Left renal pelvis (tissue), 4 donors: ENCODE measurements at places on chromosomes 12 and 14.

DNA sequence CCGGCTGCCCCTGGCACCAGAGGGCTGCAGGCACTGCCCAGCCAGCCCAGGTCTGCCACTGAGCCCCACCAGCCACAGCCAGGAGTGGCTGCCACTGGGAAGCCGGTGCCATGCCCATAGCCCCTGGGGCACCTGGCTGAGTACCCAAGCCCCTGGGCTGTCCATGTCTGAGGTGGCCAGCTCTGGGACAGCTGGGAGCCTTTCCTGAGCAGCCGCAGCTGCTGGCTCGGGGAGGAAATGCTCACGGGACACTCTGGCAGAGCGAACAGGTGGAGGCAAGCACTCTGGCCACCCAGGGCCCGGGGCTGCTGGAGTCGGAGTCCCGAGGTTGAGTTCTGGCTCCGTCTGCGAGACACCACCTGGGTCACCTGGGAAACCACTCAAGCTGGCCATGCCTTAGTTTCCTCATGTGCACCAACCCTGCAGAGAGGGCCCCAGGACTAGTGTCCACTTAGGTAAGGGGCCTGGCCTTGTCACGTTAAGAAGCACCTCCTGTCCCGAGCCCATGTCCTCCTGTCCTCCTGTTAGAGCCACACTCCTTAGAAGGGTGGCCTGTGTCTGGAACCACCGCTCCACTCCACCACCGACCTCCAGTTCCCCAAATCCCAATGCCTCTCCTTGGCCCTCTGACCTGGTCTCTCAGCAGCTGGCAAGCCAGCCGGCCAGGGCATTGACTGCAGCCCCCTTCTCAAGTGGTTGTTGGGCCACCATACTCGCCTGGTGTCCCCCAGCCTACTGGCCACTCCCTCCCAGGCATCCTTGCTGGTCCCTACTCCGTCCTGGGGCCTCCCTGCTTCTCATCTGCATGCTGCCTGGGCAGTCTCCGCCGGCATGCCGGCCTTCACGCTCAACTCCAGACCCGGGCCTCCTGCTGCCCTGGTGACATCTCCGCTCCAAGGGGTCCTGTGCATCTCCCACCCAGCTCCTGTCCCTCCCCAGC lies 45.3 kb downstream of the BEGAIN start:
- no peak for DNase-seq

DNA sequence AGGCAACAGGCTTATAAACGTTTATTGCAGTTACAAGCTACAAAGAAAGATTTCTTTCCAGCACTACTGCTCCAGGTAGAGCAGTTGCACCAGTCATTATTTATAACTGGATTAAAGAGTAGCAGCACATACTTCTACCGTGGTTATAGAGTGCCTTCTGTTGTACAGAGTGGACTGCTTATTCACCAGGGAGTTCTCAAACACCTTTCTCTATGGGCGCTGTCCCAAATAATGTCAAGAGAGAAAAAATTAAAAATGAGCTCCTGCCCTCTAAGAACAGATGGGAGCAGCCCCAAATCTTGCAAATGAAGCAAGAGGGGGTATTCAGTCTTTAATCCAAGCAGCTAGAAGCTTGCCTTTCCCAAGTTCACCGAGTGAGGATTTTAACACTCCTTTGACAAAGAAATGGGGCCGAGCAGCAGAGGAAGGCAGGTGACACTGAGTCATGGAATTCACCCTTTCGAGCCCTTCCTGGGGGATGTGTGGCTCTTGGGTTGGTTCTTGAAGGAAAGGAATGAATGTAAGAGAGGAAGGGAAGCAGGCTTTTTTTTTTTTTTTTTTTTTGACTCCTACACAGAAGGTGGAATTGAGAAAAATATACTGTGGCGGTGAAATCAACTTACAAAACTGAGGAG lies 181.2 kb downstream of the PRKCH start:
- DNase-seq, result no peak

DNA sequence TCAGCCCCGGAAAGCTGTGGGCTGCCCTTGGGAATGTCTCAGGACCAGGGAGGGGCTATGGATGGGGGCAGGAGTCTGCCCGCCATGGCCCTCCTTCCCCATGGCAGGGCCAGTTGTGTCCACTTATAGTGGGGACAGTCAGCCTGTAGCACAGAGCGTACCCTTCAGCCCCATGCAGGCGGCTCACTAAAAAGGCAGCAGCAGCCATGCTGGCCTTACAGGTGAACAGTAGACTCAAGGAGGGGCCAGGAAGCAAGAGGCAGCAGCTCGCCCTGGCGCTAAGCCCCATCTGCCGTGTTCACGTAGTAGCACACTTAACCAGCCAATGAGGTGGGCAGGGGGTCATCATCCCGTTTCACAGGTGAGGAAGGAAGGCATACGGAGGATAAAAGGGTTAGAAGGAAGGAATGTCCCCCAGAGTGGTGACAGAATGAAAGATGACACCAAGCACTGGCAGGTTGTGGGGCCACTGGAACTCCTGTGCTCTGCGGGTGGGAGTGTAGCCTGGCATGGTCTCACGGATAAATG lies 52.7 kb downstream of the FAM222A start:
- DNase-seq, result no peak

DNA sequence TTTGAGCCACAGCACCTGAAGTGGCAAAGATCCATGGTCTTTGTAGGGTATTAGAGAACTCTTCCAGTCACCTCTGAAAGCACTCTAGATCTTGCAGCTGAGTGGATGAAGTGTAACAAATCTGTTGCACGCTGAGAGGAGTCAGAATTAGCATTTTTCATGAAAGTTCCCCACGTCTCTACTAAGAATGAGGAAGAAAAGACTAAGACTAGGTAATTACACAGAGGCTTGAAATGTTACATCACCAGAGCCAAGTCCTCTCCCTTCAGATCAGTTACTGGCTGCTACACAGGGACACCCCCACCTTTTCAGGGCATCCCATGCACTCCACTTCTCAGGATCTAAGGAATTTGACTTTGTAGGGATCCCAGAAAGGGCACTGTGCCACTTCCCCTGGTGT lies 98.6 kb upstream of the FKBP4 start:
- DNase-seq, result no peak

- no peak for DNase-seq
Measured at GRCh38 chr12:26599096-26599695, 233.8 kb downstream of the ITPR2 start.

DNA sequence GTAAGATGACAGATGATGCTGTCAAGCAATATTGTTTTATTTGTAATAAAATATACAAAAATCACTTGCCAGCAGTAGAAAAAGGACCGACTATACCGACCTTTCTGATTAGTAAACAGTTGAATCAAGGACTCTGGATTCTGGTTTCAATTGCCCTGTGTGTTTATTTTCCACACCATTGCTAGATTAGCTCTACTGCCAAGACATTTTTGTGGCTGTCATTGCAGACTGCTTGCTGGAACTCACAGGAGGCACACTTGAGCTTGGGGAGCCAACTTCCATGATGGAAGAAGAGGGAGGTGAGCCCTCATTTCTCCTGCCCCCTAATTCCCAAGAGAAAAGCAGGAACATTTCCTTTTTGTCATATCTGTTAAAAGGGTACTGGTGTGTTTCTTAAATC lies 51.3 kb downstream of the MAPKAPK5 start:
- DNase-seq, result no peak

DNA sequence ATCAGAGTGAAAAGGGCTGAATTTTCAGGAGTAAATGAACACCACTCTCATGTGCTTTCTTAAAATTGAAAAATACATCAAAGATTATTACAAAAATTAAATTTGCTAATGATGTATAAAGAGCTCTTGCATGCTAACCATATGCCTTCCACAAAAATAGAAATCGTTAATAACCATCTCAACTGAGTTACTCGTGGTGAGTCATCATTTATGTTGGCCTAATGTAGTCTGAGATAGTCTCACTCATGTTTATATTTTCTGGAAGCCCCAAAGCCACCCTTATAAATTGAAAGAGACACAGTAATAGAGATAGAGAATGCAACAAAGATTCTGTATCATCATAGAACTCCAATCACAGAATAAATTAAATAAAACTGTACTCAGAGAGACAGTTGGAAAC lies 131.2 kb downstream of the KCNH5 start:
- DNase-seq, result no peak

DNA sequence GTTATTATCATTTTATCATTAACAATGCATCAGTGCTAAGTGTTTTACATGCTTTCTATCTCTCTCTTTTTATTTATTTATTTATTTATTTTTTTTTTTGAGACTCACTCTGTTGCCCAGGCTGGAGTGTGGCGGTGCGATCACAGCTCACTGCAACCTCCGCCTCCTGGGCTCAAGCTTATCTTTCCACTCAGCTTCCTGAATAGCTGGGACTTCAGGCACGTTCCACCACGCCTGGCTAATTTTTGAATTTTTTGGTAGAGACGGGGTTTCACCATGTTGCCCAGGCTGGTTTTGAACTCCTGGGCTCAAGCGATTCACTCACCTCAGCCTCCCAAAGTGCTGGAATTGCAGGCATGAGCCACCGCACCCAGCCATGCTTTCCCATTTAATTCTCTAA lies 3.9 kb upstream of the BTG1 start:
- no peak for DNase-seq

GRCh38 chr14:24277071-24277470 lies 5.7 kb upstream of the RABGGTA start:
- no peak for DNase-seq

GRCh38 chr14:51650716-51651387 lies 858 bp upstream of the FRMD6 start:
- DNase-seq, result no peak

DNA sequence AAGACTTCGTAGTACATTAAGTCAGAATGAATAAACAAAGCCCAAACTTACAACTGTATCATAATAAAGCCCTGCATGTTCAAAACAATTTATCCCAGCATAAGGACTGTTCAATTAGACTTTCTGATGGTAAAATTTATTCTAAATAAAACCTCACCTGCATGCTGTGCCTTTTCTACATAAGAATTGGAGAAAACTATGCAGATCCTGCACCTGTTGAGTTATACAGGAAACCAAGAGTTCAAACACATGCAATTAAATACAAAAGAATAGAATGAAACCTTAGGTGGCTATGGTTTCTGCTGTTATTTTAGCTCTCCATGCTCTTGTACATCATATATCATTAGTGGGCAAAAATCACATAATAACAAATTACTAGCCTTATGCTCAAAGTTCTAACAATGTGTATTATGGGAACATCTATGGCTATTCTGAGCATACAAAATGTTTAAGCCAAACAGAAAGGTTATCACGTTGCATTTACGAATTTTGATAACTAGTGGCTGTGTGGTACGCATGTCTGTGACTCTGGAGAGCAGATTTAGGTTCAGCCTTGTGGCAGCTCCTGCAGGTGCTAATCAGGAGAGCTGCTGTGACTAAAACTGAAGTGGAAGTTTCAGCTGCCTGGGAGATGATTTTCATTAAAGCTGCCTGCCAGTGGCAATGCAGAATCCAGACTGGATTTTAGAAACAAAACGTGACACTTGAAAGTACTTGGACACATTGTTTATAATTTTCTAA lies 36.1 kb upstream of the LRFN5 start:
- DNase-seq, result no peak

DNA sequence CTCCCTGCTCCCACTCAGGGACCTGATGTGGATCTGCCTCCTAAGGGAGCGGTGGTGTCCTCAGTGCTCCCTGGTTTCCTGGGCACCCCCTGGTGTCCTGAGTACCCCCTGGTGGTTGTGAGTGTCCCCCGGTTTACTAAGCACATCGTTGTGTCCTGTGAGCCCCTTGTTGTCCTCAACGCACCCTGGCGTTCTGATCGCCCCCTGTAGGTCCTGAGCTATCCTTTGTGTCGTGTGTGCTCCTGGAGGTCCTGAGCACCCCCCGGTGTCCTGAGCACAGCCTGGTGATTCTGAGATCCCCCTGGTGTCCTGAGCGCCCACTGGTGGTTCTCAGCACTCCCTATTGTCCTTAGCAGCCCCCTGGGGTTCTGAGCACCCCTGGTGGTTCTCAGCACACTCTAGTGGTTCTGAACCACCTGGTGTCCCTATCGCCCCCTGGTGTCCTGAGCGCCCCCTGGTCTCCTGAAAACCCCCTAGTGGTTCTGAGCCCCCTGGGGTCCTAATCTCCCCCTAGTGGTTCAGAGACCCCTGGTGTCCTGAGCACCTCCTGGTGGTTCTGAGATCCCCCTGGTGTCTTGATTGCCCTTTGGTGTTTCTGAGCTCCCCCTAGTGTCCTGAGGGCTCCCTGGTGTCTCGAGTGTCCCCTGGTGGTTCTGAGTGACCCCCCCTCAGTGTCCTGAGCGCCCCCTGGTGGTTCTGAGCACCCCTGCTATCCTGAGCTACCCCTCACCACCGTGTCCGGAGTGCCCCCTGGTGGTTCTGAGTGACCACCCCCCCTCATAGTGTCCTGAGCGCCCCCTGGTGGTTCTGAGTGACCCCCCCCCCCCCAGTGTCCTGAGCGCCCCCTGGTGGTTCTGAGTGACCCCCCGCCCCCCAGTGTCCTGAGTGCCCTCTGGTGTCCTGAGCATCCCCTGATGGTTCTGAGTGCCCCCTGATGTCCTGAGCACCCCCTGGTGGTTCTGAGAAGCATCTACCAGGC lies 615.1 kb downstream of the TMEM121 start:
- no peak for DNase-seq

- no peak for DNase-seq
Measured at GRCh38 chr14:32121948-32122347, 44.8 kb downstream of the ARHGAP5 start.

DNA sequence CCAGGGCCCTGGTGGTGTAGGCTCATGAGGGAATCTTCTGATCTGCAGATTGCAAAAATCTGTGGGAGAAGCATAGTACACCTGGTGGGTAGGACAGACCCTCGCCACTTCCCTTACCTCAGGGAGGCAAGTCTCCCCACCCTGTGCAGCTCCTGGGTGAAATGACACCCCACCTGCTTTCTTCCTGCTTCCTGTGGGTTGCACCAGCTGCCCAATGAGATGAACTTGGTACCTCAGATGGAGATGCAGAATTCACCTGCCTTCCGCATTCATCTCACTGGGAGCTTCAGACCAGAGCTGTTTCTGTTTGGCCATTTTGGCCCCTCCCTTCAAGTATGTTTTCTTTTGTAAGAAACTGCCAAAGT lies 4.7 kb downstream of the CLEC2D start:
- DNase-seq, result no peak

GRCh38 chr14:53515276-53515675 lies 362.2 kb upstream of the DDHD1 start:
- DNase-seq, result no peak

GRCh38 chr14:38185671-38186070 lies 22.0 kb upstream of the SSTR1 start:
- no peak for DNase-seq

- DNase-seq, result no peak
Measured at GRCh38 chr12:42669553-42669952, 80.0 kb upstream of the PRICKLE1 start.

DNA sequence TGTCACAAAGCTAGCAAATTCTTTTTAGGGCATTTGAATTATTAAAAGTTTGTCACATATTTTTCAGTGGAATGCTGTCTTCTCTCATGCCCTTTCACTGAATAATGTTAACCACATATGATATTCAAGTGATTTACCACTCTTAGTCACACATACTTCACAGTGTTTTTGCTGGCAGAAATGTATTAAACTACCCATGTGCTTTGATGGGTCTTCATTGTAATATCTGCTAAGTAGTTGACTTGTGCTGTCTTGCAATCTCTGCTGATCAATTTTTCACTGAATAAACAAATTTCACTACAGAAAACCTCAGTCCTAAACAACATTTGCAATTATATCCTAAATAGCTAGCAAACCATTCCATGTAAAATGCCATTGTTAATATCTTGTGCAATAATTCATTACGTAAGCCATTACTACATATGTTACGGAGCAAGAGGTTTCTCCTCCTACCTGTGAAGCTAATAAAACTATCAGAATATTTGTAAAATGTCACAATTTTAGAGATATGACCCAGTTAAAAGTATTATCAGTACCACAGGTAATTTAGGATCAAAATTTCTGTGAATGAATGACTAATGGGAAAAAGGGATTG lies 64.6 kb upstream of the LMO3 start:
- no peak for DNase-seq
